ENCODE measurements at places on chromosomes 5 and 9. TPM values are rescaled to one million over a fixed set of nuclear protein-coding genes. Genes with fewer than 3 reads are reported as not detected.

Gene CER1
- total RNA-seq, result not detected

GRCh38 chr5:57549566-57549965 is 67.0 kb upstream of the ACTBL2 start:
- H3K4me3 ChIP-seq, result no peak overlapping the region
- no peaks in the 10 kb centered on the region for H3K4me1 ChIP-seq
- no peaks in the 10 kb centered on the region for H3K36me3 ChIP-seq

Gene ZNF608
- 10.0 TPM for total RNA-seq

GRCh38 chr9:131478421-131478868 is 24.3 kb upstream of the POMT1 start:
- H3K36me3 ChIP-seq, result peaks cover 79% of the 10 kb centered on the region
- H3K4me1 ChIP-seq, result no peaks in the 10 kb centered on the region
- no peak overlapping the region for H3K27ac ChIP-seq
- DNase-seq, result peak; percentile 59
- no peak overlapping the region for H3K4me3 ChIP-seq

Gene BICD2
- total RNA-seq, result 6.7 TPM

- no peaks in the 10 kb centered on the region for H3K36me3 ChIP-seq
- no peak overlapping the region for H3K27ac ChIP-seq
- no peak overlapping the region for H3K4me3 ChIP-seq
- no peaks in the 10 kb centered on the region for H3K4me1 ChIP-seq
- no peak for DNase-seq
Observed at GRCh38 chr9:82972446-82972845, 90.5 kb downstream of the RASEF start.

GRCh38 chr9:32218100-32218767 is 166.2 kb upstream of the ACO1 start:
- DNase-seq, result no peak
- H3K4me1 ChIP-seq, result no peaks in the 10 kb centered on the region
- H3K27ac ChIP-seq, result no peak overlapping the region
- no peaks in the 10 kb centered on the region for H3K36me3 ChIP-seq

DNA sequence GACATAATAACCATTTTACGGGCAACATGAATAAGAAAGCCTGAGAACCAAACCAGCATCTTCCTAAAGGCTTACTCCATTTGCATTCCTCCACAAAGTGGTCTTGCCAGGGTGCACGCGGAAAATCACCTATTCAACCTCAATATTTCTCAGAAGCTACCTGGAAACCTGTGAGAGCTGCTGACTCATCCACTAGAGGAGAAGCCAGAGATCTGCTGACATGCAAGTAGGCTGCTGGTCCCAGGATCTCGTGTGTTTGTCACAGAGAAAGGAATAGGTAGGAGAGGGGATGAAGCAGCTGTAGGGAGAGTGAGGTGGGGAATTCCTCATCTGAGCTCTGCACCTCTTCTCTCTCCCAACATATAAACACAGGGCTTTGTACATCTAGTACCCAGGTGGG is 138.1 kb downstream of the ADAMTS12 start:
- H3K36me3 ChIP-seq, result no peaks in the 10 kb centered on the region
- no peak for DNase-seq
- no peak overlapping the region for H3K4me3 ChIP-seq
- no peaks in the 10 kb centered on the region for H3K4me1 ChIP-seq

Gene SMIM33
- not detected for total RNA-seq

GRCh38 chr5:172835290-172835993 is 1.4 kb downstream of the ERGIC1 start:
- peaks cover 18% of the 10 kb centered on the region for H3K4me1 ChIP-seq
- H3K27ac ChIP-seq, result peak overlapping the region; percentile 90
- no peaks in the 10 kb centered on the region for H3K36me3 ChIP-seq
- no peak for DNase-seq

Data from pancreas (tissue), 10 donors.